ENCODE measurements at places on chromosomes 5 and 9.

DNA sequence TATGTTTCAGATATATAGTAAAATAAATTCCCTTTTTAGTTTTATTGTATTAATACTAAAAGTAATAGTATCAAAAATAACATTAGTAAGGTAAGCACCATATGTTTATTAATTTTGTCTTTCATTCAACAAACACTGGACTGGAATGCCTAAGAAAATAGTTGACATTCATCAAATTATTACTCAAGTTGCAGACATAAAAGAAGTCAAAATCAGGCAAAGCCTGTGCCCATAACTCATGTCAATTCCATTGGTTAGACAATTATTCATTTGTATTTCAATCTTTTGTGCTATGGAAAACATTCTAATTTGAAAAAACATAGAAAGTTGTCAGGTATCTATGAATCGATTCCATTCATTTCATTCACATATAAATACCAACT, 158.9 kb downstream of the CEMIP2 start:
- no peak for DNase-seq

DNA sequence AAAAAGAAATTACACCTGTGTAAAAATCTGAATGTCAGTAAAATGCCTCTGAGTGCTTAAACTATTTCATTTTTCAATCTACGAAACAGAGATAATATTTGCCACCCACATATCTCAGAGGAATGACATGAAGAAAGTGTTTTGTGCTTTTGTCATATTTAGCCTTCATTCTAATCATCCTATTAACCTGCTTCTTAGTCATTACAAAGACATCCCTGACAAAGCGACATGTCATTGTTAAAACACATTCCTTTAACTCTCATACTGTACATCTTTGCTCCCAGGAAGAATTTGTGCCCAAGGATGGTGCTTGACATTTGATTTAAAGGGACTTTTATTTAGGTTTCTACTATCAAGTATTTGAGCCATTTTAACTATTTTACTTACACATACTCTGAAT, 275.9 kb downstream of the DMRTA1 start:
- no peak for DNase-seq

GRCh38 chr5:131373265-131373664, 109.4 kb downstream of the CDC42SE2 start:
- no peak for DNase-seq

DNA sequence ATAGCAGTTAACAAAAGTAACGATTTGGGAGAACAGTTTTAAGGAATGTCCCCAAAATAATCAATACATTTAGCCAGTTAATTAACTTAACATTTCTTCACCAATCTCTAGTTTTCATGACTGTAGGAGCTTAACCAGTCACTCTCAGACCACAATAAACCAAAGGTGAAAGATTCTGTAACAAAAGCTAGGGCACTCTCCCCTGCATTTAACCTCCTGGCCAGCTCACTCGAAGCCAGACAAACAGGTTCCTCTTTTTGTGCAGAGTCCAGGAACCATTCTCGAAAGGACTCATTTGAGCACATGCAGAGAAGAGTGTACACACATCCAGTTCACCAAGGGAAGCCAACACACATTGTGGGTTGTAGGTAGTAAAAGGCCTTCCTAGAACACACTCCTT, 6.5 kb downstream of the IL7R start:
- no peak for DNase-seq

DNA sequence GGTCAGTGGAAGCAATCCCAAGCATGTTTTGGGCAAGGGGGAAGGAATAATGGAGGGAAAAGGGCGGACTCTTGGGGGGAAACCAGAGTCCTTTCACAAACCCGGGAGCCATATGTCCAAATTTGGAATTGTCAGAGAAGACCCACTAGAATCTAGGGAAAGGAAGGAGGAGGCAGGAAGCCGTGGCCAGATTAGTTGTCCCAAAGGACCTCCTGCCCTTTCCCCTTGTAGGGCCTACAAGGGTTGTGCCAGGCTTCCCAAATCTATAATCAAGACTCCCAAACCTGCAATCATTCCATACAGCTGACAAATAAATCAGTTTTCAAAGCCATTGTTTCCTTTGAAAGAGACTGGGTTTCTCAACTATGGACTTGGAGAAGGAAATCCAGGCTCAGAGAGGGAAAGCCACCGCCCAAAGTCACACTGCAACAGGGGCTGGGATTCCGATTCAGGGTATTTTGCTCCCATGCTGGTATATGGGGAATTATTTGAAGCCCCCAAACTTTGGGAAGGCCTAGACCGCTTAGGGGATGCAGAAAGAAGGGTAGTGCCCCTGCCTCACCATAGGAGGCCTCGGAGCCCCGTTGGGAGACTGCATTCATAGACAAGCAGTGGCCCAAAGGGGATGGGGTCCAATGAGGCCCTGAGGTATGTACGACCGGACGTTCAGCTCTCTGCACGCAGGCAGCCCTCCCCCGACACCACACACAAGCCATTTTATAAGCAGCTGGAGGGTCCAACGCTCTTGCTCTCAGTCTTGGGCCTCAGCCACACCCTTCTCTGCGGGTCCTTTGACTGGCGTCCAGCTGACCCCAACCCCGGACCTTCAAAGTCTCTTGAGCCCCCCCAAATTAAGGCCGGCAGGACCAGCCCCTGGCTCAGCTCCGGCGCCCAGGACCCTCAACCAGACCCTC, 815 bp downstream of the ANXA6 start:
- DNase-seq = no peak

- no peak for DNase-seq
These were observed 45.2 kb upstream of the CKMT2 start for GRCh38 chr5:81187885-81188284.

DNA sequence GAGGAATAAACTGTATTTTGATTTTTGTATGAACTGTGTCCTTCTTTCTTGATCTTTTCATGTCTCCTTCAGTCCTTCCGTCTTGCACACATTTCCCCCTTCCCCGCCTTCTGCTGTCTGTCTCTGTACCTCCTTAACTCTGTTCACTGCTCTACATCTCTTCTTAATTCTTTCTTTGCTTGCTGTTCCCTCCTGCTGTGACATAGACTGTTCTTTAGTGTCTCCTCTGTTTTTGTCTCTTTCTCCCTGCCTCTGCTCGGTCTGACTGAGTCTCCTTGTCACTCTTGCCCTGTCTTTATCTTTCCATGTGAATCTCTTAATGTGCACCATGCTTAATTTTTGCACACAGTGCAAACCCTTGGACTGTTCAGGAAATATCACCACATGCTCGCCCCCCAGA, 113.0 kb downstream of the TRIM32 start:
- no peak for DNase-seq

DNA sequence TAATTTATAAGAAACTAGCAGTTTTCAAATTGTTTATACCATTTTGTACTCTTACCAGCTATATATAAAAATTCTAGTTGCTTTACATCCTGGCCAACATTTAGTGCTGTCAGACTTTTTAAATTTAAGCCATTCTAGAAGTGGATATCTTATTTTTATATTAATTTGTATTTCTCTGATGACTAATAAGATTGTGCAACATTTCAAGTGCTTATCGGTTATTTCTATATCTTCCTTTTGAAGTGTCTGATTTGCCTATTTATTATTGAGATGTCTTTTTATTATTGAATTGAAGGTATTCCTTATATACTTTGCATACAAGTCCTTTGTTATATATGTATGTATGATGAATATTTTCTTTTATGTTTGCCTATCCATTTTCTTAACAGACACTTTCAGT, 324.0 kb downstream of the ELAVL2 start:
- no peak for DNase-seq

- DNase-seq = no peak
These were observed 3.9 kb downstream of the MEGF9 start for GRCh38 chr9:120710110-120710981.

DNA sequence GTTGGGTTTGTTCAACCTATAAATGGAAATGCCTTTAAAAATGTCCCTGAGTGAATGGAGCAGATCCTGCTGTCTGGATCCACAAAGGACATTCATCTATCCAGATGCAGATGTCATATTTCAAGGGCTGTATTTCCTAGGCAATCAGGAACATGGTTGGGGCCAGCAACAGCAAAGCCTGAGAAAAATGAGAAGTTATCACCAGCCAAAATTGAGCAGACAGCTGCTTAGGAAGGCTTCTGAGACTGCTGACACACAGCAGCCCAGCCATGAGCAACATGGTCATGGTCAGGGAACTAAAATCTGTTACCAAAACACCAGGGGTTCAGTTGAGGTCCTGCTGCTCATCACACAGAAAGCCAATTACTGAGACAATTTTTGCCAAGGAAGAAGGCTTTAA, 9.2 kb upstream of the IL7R start:
- DNase-seq = no peak

DNA sequence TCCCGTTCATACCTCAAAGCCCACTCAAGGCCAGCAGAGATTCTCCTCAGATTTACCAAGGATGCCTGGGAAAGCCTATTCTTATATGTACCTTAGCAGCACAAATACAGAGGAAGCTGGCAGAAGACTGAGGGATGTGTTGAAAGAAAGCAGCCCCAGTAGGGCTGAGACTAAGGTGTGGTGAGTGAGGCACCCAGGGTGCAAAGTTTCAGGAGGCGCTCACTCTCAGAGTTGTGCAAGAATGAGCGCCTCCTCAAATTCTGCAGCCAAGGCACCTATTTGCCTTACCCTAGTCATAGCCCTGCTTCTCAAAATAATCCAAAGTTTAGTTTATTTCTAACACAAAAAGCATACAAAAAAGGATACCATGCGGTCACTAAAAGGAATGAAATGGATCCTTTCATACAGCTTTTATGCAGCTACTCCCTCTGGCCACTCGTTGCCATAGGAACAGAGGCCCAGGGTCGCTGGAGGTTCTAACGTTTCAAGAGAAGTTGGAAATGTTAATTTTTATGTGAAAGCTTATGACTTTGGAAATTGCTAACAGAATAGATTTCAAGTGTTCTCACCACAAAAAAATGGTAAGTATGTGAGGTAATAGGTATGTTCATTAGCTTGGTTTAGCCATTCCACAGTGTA, 79.7 kb upstream of the SMIM23 start:
- no peak for DNase-seq

- no peak for DNase-seq
These were observed 49.4 kb downstream of the MCTP1 start for GRCh38 chr5:95235439-95235982.

- no peak for DNase-seq
These were observed 12.6 kb downstream of the TRIO start for GRCh38 chr5:14155739-14156138.

DNA sequence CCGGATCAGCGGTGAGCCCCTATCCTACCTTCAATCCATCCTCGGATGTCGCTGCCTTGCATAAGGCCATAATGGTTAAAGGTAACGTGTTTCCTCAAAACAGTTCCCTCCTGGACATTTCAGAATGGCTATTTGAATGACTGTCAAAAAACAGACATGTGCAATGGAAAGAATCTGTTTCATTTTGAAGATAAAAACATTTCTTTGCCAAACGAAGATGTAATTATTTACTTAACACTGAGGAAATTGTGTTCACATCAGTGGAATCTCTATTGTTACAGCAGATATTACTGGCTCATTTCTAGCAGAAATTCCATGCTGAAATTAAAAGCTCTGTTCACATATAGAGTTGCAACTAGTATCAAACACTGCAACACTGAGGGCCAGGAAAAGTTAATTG, 7.1 kb downstream of the ANXA1 start:
- no peak for DNase-seq

DNA sequence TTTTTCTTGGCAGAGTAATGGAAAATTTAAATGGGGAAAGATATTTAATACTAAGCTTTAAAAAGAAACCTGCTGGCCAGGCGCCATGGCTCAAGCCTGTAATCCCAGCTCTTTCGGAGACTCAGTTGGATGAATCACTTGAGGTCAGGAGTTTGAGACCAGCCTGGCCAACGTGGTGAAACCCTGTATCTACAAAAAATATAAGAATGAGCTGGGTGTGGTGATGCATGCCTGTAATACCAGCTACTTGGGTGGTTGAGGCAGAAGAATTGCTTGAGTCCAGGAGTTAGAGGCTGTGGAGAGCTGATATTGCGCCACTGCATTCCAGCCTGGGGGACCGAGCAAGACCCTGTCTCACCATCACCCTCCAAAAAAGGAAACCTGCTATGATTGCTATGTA, 32.8 kb downstream of the TUT7 start:
- DNase-seq = no peak

DNA sequence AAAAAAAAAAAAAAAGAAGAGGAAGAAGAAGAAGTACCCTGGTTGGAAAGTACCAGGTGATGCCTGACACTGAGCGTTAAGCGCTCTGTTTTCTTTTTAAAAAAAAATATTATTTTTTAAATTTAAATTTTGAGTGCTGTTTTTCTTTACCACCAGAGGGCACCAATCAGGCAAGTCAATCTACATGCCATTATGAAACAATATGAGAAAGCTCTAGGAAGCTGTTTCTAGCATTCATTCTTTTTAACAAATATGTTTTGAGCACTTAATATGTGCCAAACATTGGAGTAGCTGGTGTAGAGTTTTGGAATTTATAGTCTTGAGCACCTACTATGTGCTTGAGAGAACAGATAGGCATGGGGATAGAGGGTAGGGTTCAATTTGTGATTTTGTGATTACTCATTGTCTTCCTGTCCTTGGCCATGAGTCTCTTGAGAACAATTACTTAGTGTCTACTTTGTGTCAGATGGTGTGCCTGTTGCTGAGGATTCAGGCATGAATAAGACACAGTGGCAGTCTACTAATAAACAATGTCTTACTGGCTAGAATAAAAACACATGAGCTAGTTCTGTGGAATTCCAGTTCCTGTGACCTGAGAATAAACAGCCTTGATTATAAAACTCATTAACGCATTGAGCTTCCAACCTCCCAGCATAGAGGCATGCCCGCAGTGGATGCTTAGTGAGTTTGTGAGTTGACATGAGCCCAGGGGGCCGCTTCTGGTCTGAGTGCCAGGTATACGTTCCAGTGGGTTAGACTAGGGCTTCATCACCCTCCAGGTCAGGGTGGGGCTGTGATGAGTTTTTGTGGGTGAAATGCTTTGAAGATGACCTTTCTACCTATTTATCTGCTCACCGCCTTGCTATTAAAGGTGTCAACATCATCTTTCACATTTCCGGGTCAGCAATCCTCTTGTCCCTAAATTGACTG, 3.0 kb upstream of the UBE2R2 start:
- no peak for DNase-seq

DNA sequence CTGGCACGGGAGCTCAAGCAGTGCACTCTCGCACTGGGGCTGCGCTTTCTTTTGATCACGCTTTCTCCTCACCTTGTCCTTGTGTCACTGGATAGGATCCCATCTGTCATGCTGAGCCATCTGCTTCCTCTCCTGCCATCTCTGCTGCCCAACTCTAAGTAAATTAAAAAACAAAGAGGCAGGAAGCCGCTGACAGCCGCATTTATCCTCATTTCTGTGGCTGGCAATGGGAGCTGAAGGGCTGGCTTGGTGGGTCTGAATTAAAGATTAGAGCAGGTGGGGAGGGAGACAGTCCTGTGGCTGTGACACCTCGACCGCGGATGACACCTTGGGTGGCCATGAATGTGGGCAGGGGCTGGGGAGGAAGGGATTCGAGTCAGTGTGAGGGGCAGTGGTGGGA, 159.2 kb upstream of the ALDH1B1 start:
- DNase-seq = no peak

- no peak for DNase-seq
These were observed 19.1 kb downstream of the TLN1 start for GRCh38 chr9:35712762-35713400.

- DNase-seq = no peak
These were observed 2.6 kb upstream of the GABRB2 start for GRCh38 chr5:161549106-161549505.
